ENCODE measurements at places on chromosomes 6 and 20.

GRCh38 chr6:108655806-108656651 is 95.3 kb downstream of the FOXO3 start:
- DNase-seq = no peak

DNA sequence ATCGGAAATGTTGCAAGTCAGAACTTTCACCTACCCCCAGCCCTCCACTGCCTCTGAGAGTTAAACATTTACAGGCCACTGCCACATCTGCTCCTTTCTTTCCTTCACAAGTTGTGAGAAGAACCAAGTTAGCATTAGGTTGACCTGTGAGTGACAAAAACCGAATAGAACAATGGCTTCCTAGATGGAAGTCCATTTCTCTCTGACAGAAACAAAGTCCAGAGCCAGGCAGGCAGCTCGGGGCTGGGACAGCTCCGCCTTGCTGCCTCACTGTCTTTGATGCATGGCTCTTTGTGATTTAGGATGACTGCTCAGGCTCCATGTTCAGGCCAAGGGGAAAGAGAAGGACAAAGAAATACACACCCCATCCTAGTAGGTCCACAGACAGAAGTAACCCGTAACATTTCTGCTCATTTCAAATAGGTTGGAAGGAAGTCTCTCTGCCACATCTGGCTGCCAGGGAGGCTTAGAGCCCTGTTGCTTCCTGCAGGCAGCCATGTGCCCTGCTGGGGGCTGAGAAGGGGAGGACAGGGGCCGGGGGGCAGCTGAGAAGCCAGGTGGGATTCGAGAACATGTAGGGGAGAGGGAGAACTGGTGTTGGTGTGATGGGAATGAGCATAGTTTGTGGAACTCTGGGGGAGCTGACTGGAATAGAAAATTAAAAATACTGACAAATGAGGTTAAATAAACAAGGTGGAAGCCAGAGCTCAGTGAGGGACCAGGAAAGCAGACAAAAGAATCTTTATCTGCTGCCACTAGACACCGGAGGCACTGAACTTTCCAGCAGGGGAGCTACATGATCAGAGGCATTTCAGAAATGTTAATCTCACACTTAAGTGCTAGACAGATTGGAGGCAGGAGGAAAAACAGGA is 19.5 kb upstream of the IER3 start:
- no peak for DNase-seq

- DNase-seq = no peak
Observed at GRCh38 chr6:80541886-80542285, 435.4 kb downstream of the BCKDHB start.

DNA sequence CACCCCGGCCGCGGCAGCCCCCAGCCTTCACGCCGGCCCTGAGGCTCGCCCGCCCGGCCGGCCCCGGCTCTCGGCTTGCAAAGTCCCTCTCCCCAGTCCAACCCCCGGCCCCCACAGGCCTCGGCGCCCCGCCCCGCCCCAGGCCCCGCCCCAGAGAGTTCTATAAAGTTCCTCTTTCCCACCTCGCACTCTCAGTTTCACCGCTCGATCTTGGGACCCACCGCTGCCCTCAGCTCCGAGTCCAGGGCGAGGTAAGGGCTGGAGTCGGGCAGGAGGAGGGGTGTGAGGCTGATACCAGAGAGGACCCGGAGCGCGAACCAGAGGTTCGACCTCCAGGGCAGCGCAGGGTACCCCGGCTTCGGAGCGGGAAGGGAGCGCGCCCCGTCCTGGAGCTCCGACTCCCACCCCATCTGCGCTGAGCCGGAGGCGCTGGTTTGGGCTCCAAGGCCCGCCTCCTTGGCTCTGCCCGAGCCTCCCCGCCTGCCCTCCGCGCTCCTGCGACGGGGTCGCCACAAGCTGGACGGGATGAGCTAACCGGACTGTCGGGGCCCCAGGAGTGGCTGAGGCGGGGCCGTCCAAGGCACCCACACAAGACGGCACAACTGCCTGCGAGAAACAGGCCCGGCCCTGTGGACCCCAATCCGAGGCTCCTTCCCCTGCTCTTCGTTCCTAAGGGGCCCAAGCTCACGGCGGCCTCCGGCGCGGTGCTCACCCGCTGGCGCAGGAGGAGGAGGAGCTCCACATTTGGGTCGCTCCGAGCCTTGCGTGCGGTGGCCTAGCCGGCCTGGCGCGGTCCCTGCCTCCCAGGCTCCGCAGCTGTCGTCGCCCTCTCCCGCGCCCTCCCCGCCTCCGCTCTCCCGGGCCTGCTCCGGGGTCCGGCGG is at the start of gene IRF4:
TSS of gene IRF4 (plus strand) at position 194 of the 882 bp plus-strand sequence. CDS start 1,401 bp downstream, outside the sequence.
- peak; percentile 56 for DNase-seq

- no peak for DNase-seq
Observed at GRCh38 chr6:139443231-139444112, 69.0 kb upstream of the CITED2 start.

GRCh38 chr6:162372106-162372505 is 355.5 kb downstream of the PRKN start:
- DNase-seq = no peak

DNA sequence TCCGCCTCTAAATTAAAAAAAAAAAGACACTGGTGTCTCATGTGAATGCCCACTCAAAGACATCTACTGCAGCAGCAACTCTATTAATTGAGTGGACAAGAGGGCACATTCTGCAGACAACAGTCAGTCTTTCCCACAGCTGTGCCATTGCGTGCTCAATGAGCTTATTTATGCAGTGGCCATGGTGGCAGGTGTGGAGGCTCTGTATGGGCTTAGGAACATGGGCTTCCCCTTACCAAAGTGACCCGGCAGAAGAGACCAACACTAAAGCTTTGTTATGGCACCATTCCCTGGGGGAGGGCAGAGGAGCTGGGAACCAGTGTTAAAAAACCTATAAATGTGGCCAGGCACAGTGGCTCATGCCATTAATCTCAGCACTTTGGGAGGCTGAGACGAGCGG is 4.2 kb upstream of the VAPB start:
- DNase-seq = no peak

DNA sequence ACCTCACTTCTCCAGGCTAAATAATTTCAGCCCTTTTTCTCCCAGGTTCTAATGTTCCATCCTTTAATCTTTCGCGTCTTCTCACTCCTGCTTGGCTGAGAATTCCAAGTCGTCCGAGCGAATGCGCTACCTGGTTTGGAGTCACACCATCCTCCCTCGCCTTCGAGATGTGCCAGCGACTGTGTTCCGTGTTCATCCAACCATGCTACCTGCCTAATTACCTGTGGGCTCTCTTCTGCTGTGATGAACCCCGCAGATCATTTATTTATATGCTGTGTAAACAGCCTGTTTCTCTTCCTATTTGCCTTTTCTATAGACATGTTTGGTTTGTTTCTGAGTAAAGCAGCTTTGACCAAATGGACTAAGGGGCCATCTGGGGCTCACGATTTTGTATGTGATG is 83.5 kb upstream of the TMEM181 start:
- DNase-seq = no peak

DNA sequence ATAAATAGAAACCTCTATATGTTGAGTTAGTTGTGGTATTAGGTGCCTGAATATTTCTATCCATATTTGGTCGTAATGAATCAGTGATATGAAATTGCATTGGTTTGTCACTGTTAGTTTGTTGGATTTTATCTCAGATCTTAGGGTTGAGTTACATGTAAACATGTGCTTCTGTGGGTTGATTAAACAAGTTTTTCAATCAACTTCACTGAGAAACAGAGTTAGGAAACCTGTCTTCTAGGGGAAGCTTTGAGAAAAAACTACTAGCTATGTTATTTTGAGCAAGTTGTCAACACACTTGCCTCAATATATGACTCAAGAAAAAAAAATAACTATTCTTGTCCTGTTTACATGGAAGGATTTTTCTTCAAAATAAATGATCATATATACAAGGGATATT is 14.8 kb upstream of the ADGB start:
- DNase-seq = no peak

DNA sequence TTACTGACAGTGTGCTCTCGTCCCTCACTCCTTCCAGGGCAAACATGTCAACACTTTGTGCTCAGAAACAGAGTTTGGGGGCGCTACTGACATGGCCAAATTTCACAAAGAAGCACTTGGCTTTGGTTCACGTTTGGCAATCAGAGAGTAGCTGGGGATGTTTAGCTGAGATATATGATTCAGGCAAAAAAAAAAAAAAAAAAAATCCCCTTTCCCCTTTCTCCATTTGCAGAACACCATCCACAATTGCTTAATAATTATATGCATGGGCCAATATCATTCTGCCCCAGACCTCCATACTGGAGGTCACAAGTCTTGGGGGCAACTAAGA is 128.4 kb upstream of the ADGRF1 start:
- DNase-seq = no peak

- no peak for DNase-seq
Observed at GRCh38 chr6:39453241-39453640, 130.7 kb upstream of the KCNK16 start.

DNA sequence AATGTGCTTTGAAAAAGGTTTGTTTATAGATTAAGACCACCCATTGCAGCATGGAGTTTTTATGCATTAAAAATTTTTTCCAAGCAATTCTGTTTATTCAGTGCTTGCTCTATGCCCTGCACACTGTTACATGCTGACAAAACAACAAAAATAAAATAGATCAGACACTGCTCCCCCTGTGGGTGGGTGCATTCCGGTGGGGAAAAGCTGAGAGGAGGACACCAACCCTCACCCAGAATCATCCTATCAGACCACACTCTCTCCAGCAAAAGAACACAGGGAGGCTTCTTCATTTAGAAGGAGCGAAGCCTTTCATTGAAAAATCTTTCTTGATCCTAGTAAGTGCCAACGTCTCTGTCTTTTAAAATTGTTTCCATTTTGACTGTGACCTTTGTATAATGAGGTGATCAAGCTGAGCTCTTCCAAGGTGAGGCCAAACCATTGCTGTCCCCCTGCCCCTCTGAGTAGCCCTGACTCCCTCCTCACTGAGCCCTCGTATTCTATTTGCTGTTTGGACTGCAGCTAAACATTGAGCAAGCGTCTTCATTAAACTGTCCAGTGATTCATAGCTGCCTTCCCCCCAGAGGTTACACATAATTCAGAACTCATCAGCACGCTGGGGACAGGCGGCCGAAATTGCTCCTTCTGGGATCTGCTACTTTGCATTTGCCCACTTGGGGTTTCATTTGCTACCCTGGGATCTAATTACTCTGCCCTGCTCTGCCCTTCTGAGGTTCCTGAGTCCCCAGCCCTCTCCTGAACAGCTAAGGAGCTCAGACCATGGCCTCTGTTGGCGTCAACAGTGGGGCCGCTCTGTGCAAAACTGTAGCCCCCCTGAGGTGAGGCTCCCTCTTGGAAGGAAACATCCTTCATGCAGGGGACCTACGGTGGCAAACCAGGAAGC is 102.4 kb downstream of the F13A1 start:
- no peak for DNase-seq

DNA sequence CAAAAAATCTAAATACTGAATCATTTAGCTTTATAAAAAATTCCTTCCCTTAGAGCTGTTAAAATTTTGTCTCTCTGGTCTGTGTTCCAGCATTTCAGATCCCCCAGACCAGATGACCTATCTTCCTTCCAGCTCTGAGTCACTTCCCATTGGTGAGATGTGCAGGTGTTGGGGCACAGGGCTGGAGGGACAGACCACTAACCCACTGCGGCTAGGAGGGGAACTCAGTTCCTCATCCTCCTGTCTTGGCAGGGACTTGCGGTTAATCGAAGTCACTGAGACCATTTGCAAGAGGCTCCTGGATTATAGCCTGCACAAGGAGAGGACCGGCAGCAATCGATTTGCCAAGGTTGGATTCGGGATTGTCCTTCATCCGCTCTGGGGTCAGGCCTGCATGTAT is 6.0 kb downstream of the CNPY3 start:
- no peak for DNase-seq

- DNase-seq = no peak
Observed at GRCh38 chr6:135877666-135878065, 26.2 kb downstream of the PDE7B start.

DNA sequence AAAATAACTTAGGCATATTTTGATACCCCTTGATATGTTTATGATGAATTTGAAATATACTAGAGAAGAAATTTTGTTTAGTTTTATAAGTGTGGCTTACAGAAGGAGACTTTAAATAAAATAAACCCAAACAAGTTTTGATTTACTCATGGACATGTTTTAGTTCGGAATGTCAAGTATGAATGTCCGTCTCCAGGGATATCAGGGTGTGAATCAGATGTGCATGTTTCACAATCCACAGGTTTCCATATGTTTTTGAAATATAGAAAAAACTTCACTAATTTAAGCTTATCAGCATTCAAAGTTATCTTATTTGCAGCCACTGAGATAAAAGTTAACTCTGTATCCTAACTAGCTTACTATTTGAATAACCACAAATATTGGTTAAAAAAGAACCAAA is 51.5 kb downstream of the PLCB1 start:
- DNase-seq = no peak

GRCh38 chr6:164812706-164813105 is 496.7 kb downstream of the C6orf118 start:
- DNase-seq = no peak

- DNase-seq = no peak
Observed at GRCh38 chr20:61460261-61461052, 208.4 kb downstream of the CDH4 start.

GRCh38 chr6:135215160-135215559 is 34.1 kb downstream of the MYB start:
- DNase-seq = no peak

- no peak for DNase-seq
Observed at GRCh38 chr20:43408848-43409576, 48.7 kb upstream of the SRSF6 start.

DNA sequence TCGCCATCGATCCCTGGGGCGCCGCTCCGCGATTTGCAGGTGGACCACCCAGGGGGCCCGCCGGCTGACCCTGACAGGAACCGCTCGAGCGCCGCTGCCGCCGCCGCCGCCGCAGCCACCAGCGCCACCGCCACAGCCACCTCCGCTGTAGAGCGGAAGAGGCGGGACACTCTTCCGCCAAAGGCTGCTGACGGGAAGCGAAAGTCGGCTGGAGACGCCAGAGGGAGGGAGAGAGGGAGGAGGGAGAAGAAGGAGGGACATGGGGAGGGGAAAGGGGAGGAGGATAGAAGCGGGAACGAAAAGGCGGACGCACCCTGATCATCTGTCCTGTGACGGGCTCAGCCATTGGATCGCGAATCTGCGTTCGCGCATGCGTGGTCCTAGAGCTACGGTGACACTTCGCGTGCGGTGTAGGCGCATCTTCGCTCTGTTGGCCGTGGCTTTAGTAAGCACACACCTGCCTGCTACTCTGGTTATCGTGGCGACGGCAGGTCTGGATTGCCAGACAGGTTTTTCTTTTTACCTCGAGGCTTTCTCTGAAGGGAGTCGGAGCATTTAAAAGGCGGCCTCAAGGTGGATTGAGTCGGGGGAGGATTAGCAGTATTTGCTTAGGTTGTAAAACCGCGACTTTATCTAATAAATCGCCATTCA is at the start of gene TMEM30A:
TSS of gene TMEM30A (minus strand) at position 161 of the 651 bp plus-strand sequence. CDS start at position 7, 154 bp downstream.
- peak; percentile 96 for DNase-seq

DNA sequence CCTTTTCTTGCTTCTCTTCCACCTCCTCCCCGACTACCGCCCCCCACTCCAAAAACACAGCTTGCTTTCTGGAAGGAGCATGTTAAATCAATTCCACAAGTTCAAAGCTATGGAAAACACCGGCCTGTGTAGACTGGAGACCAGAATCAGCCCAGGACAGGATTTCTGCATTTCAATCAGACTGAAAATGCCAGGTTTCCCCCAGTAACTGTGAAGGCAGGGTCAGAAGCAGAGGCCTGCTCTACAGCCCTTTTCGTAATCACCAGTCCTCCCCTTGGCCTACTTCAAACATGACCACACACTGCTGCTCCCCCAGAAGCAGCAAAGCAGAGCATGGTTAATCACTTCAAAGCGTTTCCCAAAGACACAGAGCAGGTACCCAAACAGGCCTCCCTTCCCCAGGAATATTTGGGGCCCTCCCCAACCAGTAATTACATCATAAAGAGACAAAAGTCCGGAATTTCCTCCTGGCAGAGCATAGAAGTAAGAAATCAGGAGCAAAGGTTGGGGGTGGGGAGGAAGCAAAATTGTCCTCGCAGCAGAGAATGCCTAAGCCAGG is 38.4 kb downstream of the ZMYND8 start:
- DNase-seq = peak; percentile 80

- no peak for DNase-seq
Observed at GRCh38 chr20:33522256-33522820, 32.4 kb downstream of the CBFA2T2 start.
